ENCODE measurements at places on chromosomes 2 and 18. TPM values are rescaled to one million over a fixed set of nuclear protein-coding genes. Genes with fewer than 3 reads are reported as not detected.

LIMS4 gene
- total RNA-seq = 0.29 TPM

GRCh38 chr2:73072129-73072395 lies 550 bp upstream of the SFXN5 start:
- no peak for DNase-seq

GRCh38 chr2:25305775-25306174 lies 36.0 kb downstream of the DNMT3A start:
- no peak for DNase-seq

PTH2R gene
- not detected for total RNA-seq

- peak; percentile 81 for DNase-seq
Observed at GRCh38 chr2:215828528-215829184, 184.7 kb downstream of the MREG start.

DNA sequence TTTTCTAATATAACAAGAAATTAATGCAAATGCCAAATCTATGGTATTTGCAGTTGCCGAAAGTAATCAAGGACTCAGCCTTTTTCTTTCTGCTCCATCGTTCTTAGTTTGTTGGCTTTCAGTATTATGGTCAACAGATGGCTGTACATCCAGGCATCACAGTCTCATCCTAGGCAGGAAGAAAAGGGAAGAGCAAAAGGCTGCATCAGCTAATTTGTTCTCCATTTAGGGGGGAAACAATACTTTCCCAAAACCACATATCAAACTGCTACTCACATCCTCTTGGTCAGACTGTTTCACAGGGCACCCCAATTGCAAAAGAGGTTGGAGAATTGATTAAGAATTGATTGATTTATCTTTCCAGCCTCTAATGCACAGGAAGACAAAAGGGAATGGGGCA lies 89.3 kb downstream of the MDH1 start:
- no peak for DNase-seq

DNA sequence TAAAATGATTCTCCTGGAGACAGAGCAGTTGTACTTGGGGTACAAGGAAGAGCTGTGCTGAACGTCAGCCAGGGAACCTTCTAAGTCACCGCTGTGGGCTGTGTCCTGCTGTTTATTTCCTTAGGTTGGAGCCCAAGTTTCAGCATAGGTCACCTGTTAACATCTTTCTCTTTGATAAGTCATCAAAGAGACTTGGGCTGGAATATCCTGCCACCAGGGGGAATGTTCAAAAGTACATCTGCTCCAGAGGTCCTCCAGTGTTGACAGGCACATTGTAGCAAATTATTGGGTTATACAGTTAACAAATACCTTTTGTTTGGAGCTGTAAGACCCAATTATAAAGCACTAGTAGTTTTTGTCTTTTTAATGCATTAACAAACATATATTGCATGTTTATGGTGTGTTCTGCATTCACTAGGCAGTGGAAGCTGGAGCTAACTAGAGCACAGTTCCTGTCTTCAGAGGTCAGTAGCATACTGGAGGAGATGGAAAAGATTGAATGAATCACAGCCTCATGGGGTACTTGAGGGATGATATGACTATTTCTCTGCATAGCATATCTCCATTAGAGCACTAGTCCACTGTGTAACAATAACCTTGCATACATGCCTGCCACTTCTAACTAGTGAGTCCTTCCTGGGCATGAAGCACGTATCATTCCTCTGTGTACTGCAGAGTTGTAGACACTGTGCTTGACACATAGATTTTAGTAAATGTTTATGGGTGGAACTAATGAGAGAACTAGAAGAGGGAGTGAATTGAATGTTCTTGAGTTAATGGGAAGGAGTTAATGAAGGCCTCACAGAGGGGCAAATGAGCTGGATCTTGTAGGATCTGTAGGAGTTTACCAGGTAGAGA lies 182.1 kb downstream of the AGAP1 start:
- DNase-seq = peak; percentile 14

GRCh38 chr2:231648579-231649174 lies 56.0 kb downstream of the TEX44 start:
- DNase-seq = peak; percentile 66

All from RPMI7951 (cell line).